Right renal cortex interstitium (tissue), 3 donors: ENCODE measurements at places on chromosomes 4 and X. TPM values are rescaled to one million over a fixed set of nuclear protein-coding genes. Genes with fewer than 3 reads are reported as not detected.

- DNase-seq: no peak
Observed at GRCh38 chr4:55468724-55469123, 73.0 kb downstream of the TMEM165 start.

The BEX1 gene
- 79.0 TPM for polyA plus RNA-seq

The ATP2B3 gene
- 0.14 TPM for polyA plus RNA-seq

The NKX6-1 gene
- 0.08 TPM for polyA plus RNA-seq

The TLR6 gene
- 0.58 TPM for polyA plus RNA-seq

GRCh38 chr4:153183146-153183545, 21.1 kb upstream of the TRIM2 start:
- no peak for DNase-seq

The ABLIM2 gene
- polyA plus RNA-seq: 7.2 TPM

GRCh38 chr4:28886934-28887333, 1833.2 kb upstream of the PCDH7 start:
- DNase-seq: no peak

GRCh38 chr4:121978172-121978516, 26.3 kb upstream of the TRPC3 start:
- no peak for DNase-seq

- no peak for DNase-seq
Observed at GRCh38 chrX:105609530-105609929, 212.8 kb upstream of the NRK start.

The RTL3 gene
- polyA plus RNA-seq: not detected

The SYTL5 gene
- 2.8 TPM for polyA plus RNA-seq

DNA sequence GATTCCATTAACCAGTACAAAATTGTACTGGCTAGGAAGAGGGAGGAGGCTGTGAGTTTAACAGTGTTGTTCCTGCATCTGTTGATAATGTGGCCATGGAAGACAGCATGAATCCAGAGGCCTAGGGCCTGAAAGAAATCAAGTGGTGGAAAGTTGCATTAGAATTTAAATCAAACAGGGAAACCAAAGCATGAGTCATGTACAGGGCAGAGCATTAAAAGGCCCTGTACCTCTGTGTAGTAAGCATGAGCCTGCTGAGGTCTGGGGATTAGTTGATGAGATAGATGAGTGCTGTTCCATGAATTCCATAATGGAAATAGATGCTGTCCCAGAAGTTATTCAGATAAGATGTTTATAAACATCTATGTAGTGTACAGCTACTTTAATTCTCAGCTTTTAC, 58.3 kb downstream of the MID1IP1 start:
- DNase-seq: no peak

The RHOXF2 gene
- polyA plus RNA-seq: 0.62 TPM

- DNase-seq: no peak
Observed at GRCh38 chrX:110245011-110245410, 72.9 kb downstream of the AMMECR1 start.

DNA sequence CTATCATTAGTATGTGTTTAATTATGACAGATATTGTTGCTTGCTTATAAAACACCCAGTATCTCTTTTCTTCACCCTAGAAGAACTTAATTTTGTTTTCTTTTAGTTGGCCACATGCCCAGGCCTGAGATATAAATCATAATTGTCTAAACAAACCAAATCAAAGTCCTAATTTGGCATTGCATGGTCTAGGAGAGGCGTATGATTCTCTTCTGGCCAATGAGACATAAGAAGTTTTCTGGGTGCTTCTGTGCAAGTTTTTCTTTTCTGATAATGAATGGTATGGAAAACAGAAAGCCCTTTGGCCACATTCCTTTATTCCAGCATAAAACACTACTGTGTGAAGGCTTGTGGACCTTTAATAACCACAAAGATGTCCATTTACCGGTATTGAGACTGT, 192.9 kb upstream of the CTSO start:
- no peak for DNase-seq

DNA sequence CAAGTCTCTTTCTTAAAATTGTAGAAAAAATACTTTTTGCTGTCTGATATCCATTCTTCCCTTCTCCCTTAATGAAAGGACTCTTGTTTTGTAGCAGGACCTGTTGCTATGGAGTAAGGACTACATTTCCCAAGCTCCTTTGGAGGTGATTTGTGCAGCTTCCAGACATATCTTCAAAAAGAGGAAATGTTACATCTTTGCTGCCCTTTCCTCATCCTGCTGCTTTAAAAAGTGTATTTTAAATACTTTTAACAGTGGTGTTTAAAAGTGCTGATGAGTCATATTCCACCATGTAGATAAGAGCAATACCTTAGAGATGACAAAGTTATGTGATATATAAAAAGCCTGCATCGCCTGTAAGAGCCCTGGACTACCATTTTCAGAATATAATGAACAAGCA, 98.7 kb downstream of the CFAP299 start:
- no peak for DNase-seq

DNA sequence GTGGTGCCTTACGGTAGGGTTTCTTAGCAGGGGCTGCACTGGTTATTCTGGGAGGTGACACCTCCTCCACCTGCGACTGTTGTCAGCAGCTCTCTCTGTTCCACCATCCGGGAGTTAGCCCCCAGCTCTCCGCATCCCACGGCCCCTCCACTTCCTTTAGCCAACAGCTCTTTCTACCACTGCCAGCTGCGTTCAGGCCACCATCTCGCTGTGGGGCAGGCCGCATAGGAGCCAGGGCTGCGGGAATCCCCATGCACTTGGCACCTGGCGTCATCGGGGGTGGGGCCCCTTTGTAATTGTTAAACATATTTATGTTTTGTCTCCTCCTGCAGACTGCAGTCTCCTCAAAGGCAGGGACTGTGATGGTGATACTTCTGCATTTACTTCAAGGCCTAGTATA, 480.2 kb downstream of the SMARCA1 start:
- DNase-seq: no peak

- DNase-seq: peak; percentile 25
Observed at GRCh38 chr4:103719830-103720207, at the start of gene TACR3. TSS of gene TACR3 (minus strand) at chr4:103719985. CDS start at chr4:103719675, 310 bp downstream.

- no peak for DNase-seq
Observed at GRCh38 chrX:112470551-112470950, 209.2 kb downstream of the LHFPL1 start.

The BMX gene
- 0.51 TPM for polyA plus RNA-seq

GRCh38 chrX:15838017-15838416, 16.6 kb downstream of the AP1S2 start:
- no peak for DNase-seq

The NEXMIF gene
- polyA plus RNA-seq: 3.4 TPM

GRCh38 chr4:184649971-184650855, 675 bp downstream of the PRIMPOL start:
- no peak for DNase-seq

DNA sequence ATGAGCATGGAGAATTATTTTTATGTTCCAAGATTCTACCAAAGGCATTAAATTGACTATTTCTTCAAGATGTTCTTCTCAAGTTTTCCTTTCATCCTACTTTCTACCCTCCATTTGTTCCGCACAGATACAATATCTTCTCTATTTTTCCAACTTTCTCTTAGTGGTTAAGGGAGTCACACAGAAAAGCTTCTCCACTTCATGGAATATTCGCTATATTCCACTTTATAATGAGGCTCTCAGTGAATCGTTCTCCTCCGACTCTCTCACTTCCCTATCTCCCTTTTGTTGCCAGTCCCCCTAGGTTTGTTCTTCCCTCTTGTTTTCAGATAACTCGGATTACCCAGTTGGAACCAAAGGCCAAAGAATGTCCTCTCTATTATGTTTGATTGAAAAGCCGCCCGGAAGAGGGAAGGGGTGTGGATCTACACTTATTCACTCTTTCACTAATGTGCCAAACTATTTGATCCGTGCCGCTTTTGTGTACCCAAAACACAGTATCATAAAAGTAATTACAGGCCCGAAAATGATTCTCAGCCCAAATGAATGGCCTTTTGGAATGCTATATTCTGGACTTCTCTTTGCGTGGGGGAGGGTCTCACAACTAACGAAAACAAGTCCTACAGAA, 1.2 kb downstream of the SH3D19 start:
- peak; percentile 31 for DNase-seq

The CLIC2 gene
- 5.0 TPM for polyA plus RNA-seq

GRCh38 chrX:23783589-23784469, 856 bp downstream of the SAT1 start:
- DNase-seq: no peak

- no peak for DNase-seq
Observed at GRCh38 chr4:153154007-153154975, 50.0 kb upstream of the TRIM2 start.

- no peak for DNase-seq
Observed at GRCh38 chr4:47837094-47837907, 566 bp downstream of the CORIN start.

GRCh38 chr4:179671609-179672008, 2229.4 kb upstream of the AGA start:
- DNase-seq: no peak

GRCh38 chr4:16140879-16141249, 57.0 kb upstream of the PROM1 start:
- peak; percentile 15 for DNase-seq

The PRSS48 gene
- polyA plus RNA-seq: not detected

The MID1 gene
- polyA plus RNA-seq: 22.6 TPM

DNA sequence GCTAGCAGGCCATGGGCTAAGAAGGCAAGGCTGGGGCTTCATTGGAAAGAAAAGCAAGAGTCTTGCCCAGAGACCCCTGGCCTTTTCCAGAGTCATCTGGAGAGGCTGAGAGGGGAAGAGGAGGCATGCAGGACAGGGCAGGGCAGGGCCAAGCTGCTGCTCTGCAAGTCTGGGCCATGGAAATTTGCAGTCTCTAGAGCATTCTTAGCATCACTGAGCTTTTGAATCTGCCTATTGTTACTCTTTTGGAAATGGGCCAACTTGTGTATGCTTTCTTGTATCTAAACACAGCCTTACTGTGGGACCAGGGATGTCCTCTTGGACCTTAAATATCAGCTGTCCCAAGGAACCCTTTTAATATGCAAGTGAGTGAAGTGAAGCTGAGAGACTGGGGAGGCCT, 560.5 kb downstream of the MID1IP1 start:
- DNase-seq: no peak

The RAI2 gene
- 11.5 TPM for polyA plus RNA-seq

The TNIP2 gene
- polyA plus RNA-seq: 18.4 TPM

DNA sequence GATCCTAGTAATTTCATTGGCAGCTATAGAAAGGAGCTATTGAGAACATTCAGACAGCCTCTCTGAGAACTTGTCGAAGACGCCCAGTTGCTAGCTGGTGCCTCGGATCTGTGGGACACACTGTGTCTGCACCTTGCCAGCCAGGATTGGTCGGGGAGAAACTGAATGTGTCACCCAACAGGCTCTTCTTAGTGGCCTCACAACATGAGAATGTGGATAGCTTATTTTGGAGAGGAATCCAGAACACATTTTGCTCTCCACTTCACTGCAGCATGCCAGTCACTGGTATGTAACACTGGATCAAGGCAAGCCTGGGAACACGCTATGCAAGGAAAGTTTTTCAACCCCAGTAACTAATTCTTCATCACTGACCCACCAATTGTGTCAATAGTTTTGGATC, 89.5 kb upstream of the TRPC3 start:
- no peak for DNase-seq

DNA sequence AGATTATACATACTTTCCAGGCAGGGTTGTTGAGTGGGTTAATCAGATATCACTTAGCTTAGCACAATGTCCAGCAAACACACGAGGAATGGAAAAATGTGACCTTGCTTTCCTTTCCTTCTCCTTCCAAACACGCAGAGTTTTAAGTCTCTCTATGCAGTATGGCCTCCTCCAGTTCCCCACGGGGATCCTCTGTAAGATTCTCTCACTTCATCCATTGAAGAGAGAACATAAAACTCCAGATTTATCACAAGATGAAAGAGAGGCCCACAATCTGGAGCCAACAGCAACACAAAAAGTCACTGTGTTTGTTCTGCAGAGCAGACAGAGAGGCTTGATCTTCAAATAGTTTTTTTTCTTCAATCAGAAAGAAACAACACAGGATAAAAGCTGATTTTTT, 336.8 kb upstream of the CLNK start:
- peak; percentile 21 for DNase-seq

GRCh38 chrX:154732421-154733065, 18.3 kb downstream of the GAB3 start:
- no peak for DNase-seq

DNA sequence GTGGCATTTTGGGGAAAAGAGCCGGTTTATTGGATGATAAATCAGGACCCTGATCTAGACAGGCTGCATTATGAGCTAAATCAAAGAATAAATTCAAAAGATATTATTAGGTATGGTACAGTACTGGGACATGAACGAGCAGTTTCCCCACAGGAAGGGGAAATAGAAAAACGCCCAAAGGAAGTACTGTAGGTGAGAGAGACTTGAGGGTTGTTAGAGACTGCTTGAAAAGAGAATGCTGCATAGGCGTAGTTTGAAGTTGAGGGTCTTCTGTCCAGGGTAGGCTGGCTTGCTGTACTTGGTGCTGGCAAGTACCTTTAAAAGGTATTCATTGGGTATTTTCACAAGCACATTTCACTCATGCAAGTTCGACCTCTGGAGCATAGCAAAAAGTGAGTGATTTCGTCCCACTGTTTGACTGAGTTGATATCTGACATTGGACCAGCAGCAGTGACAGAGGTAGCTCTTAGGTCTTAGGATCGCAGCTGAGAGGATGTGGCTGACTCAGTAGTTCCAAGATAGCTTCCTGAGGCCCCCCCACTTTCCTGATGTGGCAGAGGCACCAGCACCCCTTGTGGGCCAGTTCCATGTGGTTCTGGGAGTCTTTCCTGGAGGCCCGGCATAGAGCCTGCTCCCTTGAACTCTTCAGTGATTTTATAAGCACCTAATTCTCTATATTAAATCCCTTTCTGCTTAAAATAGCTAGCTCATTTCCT, 64.3 kb downstream of the TMEM131L start:
- no peak for DNase-seq

- DNase-seq: no peak
Observed at GRCh38 chr4:186761393-186761792, 37.7 kb upstream of the FAT1 start.

GRCh38 chr4:6120361-6120760, 80.0 kb downstream of the JAKMIP1 start:
- DNase-seq: no peak
